NCI-H1092 treated with DMSO at 0.1 percent for 48 hours (cell line): ENCODE measurements at places on chromosomes 5 and 9.

- DNase-seq, result peak; percentile 90
Measured at GRCh38 chr9:35096035-35096849, at the start of gene PIGO. Gene PIGO, minus strand, starts transcription at chr9:35096591. Its CDS starts 1,026 bp downstream, at chr9:35095565.

DNA sequence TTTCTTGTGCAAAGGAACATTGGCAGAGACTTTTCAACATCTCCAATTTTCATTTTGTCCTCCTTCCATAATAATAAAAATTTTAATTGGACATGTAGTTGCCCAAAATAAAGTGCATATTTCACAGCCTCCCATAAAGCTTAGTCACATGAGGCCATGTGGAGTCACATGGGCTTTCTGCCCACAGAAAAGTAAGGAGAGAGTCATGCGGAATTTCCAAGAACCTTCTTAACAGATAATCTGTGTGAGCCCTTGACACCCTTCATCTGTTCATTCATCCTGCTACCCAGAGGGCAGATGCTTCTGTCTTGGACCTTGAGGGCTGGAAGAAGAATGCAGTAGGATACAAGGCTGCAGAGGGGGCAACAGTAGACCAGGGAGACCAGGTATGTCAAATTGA, 60.7 kb downstream of the APTX start:
- no peak for DNase-seq

- peak; percentile 60 for DNase-seq
Measured at GRCh38 chr5:138503487-138504270, 38.4 kb downstream of the EGR1 start.

DNA sequence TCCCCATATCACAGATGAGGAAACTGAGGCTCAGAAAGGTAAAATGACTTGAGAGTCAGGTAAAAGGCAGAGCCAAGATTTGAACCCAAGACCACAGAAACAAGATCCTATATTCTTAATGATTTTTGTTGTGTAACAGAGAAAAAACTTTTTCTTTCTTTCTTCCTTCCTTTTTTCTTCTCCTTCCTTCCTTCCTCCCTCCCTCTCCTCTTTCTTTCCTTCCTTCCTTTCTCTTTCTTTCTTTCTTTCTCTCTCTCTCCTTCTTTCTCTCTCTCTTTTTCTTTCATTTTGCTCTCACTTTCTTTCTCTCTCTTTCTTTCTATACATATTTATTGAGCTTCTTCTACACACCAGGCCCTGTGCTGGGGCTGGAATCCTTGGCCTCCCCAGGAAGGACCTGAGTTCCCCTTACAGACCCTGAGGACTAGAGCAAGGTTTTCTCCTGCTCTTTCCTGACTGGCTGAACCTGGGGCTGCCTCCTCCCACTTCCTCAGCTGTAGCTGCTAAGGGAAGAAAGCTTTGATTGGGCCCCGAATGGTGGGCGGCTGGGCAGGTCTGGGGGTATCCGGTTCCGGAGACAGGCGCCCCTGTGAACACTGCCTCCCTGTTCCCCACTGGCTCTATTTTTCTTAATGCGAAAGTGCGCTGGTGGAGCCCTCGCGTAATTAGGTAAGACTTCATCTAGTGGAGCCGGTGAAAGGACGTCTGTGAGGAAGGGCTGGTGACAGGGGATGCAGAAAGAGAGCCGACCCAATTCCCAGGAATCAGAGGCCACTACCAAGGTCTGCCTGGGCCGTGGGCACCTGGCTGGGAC, 27.4 kb upstream of the KIF12 start:
- DNase-seq, result no peak

- DNase-seq, result no peak
Measured at GRCh38 chr5:154168395-154168794, 22.1 kb upstream of the GALNT10 start.

- DNase-seq, result no peak
Measured at GRCh38 chr9:15889555-15889954, 336.7 kb downstream of the CCDC171 start.

- DNase-seq, result no peak
Measured at GRCh38 chr5:33524476-33524875, 83.7 kb downstream of the TARS1 start.

DNA sequence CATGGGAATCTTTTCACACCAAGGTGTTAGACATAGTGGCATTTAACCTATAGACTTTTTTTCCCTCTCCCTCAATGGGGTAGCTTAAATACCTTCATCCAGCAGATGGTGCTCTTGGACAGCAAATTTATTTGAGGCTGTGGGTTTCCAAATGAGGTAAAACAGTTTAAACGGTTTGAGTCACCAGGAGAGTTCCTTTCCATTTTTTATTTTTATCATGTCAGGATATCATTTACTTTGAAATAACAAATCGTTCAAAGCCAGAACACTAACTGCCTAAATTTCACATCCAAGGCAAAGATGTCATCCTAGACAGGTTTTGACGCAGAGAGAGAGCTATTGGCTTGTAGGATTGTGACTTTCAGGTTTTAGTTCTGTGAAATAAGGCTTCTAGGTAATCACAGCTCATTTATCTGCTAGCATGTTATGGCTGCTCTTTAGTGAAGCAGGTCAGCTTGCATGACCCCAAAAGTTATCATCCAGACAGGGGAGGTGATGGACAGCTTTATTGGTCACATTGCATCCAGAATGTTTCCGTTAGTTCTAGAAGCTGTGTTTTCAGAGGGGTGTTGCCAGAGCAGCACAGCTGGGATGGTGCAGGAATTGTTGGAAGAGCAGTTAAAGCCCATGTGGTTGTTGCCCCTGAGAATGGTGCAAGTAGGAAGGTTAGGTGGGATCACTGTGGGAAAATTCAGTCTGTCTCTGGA, 69.8 kb downstream of the KDM4C start:
- DNase-seq, result peak; percentile 60

DNA sequence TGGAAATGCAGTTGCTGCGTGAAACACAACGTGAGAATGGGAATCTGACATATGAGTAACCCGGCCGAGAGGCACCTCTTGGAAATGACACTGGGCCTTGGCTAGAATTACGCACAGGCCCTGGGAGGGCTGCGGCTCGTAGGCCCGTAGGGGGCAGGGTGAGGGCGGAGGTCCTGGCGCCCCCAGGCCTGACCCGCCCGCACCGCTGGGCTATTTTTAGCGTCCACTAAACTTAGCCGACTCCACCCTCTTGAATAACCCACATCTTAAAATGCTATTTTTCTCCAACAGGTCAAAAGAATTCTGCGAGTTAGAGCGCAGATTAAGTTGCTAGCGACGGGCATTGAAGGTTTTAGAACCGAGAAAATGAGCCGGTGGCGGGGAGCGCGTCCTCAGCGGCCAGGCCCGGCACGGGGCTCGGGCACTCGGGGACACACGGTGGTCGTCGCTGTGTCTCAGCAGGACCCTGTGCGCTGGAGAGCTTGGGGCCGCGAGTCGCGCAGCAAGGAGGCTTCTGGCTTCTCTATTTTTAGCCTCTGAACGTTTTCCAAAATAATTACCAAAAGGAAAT, 168.5 kb downstream of the AUH start:
- peak; percentile 57 for DNase-seq

DNA sequence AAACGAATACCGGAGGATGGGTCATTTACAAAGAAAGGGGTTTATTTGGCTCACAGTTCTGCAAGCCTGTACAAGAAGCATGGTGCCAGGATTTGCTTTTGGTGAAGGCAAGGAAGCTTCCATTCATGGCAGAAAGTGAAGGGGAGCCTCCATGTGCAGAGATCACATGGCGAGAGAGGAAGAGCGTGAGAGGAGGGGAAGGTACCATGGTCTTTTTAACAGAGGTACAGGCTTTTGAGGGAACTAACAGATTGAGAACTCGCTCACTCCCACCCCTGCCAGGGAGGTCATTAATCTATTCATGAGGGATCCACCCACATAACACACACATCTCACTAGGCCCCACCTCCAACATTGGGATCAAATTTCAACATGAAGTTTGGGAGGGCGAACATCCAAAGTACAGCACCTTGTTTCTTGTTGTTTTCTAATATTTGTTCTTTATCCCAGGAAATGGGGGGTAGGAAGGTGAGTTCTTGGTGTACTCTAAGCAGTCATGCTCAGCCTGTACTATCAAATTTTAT, 18.5 kb downstream of the TMC1 start:
- DNase-seq, result no peak

- DNase-seq, result no peak
Measured at GRCh38 chr9:129989740-129990139, 53.2 kb downstream of the FNBP1 start.

DNA sequence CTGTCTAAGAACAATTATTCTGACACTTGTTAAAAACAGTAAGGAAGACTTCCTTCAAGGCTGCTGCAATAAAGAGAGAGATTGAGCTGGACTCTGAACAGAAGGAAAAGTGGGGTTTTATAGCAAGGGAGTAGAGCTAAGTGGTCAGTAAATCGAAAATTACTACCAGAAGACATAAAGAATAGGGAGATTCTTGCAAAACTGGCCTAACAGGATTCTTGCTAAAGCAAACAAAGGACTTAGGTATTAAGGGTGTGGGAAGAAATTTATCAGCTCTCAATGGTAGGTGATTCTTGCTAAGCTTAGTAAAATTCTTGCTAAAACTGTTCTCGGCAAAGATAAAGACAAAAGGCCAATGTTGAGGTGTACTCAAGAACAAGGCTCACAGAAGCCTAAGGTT, 300.5 kb downstream of the SLCO4C1 start:
- no peak for DNase-seq

GRCh38 chr9:98256756-98257155, 1.3 kb upstream of the TBC1D2 start:
- DNase-seq, result peak; percentile 29

DNA sequence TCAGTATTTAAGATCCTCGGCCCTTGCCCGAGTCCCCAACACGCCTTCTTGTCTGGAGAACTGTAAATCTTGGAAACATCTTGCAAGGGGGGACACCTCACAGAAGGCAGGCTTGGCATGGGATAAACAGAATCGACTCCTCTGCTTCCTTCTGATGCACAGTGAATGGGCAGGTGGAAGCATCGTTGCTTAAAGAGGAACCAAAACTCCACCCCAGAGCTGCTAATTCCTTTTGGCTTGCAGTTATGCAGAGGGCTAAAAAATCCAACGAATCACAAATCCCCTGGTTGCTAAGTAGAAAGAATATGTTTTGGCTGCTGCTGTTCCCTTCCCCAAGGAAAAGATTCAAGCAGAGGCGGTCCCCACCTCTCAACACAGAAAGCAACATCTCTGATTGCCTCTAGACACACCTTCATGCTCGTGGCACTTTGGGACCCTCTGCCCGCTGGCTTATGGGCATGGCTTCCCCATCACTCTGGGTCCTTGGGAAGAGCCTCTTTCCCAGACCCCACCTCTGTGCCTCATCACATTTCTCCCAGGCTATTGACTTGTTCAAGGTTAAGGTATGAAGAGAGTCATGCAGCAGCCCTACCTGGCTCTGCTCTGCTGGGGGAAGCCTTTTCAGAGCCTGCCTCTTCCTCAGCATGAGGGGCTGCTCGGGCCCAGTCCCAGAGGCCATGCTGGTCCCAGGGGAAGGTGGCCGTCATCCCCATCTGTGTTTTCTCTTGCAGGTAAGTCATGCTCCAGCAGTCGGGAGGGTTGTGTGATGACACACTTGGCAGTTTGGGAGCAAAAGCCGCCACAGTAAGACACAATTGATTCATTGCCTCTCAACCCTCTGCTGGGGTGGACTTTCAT, 137.1 kb downstream of the KCNIP1 start:
- no peak for DNase-seq

- no peak for DNase-seq
Measured at GRCh38 chr5:67581203-67581602, 384.6 kb upstream of the CD180 start.

DNA sequence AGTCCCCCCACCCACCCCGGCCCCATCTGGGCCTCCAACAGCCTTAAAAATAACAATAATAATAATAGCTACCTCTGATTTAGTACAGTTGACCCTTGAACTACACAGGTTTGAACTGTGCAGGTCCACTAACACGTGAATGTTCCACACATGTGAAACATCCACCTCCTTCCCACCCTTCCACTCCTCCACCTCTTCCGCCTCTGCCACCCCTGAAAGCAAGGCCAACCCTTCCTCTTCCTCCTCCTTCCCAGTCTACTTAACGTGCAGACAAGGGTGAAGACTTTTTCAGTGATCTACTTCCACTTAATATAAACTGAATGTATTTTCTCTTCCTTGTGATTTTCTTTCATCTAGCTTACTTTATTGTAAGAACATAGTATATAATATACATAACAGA, 10.8 kb downstream of the PDGFRB start:
- DNase-seq, result no peak

DNA sequence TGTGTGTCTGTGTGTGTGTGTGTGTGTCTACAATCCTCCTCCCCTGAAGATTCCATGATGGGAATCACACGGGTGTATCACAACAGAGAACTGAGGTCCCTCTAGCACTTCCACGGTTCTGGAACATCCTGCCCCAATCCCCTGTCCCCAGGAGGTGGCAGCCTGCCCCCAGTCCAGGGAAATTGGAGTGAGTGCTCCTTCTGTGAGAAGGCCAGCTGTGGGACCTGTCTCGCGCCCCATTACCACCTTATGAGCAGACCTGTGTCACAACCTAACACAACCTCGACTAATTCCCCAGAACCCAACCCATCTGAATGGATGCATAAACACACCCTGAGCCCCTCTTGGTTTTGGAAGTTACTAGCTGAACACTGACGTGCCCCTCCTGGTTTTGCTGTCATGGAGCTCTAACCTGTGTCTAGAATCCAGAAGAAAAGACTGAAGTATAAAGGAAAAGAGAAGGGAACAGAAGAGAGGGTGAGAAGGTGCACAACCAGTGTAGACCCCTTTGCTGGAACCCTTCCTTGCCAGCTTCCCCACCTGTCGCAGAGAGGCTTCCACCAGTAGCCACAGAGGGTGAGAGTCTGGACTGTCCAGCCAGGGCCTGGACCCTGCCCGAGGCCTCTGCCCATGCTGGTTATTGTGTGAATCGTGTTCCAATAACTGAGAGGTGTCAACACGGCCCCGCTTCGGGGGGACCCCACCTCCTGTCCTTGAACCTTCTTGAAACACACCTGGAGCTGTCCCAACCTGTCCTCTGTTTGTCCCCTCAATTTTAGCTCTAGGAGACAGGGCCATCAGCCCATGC, 3.4 kb downstream of the BTNL9 start:
- DNase-seq, result no peak

DNA sequence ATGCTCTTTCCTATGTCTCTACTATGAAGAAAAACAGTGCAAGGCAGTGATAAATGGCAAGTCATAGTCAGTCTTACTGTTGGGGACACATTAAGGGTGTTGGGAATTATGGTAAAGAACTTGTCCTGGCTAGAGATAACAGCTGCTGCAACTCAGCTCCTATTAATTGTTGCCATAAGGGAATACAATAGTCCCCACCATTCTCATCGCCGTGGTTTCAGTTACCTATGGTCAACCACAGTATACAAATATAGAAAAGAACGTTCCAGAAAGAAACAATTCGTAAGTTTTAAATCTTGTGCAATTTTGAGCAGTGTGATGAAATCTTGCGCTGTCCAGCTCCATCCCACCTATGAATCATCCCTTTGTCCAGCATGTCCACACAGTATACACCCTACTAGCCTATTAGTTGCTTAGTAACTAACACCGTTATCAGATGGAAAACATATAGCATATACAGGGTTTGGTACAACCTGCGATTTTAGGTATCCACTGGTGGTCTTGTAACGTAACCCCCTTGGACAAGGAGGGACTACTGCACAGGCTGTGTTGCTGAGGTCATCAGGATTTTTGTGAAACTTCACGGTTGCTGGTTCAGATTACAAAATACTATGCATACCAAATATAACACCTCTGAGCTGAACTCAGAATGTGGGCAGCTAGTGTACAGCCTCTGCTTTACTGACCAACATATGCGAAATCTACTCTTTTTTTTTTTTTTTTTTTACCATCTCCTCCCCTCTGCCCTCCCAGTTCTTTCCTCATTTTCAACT, 53.5 kb downstream of the ZFR start:
- DNase-seq, result no peak

GRCh38 chr9:34907044-34907443, 51.0 kb upstream of the PHF24 start:
- no peak for DNase-seq
